ENCODE measurements at places on chromosomes 7 and 10.

DNA sequence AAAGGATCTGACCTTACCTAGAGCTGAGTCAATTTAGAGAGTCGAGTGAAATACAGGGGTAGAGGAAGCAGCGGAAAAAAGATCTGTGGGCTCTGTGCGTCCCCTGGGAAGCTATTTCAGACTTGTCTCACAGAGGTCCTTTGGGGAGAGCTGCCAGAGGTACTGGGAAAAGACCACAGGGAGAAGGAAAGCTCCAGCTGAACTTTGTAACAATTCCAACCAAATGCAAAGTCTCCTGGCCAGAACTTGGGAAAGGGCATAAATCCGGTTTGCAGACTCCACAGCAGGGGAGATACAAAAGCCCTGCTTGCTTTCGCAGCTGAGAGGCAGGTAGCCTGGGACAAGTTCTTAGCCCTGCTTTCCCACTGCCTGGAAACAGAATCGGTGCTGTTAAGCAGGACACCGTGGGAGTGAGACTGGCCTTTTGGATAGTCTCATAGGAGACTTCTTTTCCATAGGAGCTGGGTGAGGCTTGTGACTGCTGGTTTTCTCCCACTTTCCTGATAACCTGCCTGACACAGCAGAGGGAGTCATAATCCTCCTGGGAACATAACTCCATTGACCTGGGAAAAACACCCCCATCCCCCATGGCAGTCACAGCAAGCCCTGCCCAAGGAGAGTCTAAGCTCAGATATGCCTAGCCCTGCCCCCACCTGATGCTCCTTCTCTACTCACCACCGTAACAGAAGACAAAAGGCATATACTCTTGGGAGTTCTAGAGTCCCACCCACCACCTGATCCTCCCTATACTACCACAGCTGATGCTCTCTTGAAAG is 926.2 kb downstream of the KCNMA1 start:
- no peak for DNase-seq

- DNase-seq: no peak
Observed at GRCh38 chr10:361203-362081, 226.2 kb downstream of the ZMYND11 start.

GRCh38 chr10:5094265-5095205 is at the start of gene AKR1C3:
AKR1C3 (plus strand) TSS chr10:5094414; CDS start chr10:5094445, 31 bp downstream.
- DNase-seq: no peak

- no peak for DNase-seq
Observed at GRCh38 chr10:31129271-31129670, 97.6 kb upstream of the ZNF438 start.

GRCh38 chr10:108445746-108446145 is 1281.2 kb upstream of the SORCS1 start:
- no peak for DNase-seq

GRCh38 chr7:121871188-121871587 is 1.8 kb upstream of the PTPRZ1 start:
- no peak for DNase-seq

DNA sequence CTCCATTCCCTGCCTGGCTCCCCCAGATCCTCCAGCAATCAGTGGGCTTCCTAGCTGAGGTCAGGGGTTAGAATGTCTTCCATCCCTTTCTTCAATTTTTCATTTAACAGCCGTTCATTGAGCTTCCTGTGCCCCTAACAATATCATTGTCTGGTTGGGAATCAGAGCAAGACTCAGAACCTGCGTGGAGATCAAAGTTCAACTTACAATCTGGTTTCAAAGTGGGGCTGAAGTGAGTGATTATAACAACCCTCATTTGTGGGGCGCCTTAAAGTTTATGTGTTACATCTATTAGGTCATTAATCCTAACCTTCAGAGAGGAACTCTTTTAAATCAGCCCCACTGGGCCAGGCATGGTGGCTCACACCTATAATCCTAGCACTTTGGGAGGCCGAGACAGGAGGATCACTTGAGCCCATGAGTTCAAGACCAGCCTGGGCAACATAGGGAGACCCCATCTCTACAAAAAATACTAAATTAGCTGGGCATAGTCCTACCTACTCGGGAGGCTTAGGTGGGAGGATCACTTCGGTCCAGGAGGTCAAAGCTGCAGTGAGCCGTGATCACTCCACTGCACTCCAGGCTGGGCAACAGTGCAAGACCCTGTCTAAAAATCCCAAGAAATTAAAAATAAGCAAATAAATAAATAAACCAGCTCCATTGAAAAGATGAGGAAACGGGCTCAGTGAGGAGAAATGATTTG is 45.4 kb upstream of the SLF2 start:
- DNase-seq: no peak

- no peak for DNase-seq
Observed at GRCh38 chr7:138705167-138705566, 4.0 kb upstream of the SVOPL start.

GRCh38 chr7:8147760-8148463 is 114.1 kb downstream of the ICA1 start:
- no peak for DNase-seq

- no peak for DNase-seq
Observed at GRCh38 chr10:110641256-110641655, 2.9 kb upstream of the RBM20 start.

GRCh38 chr7:36408589-36408988 is 18.9 kb downstream of the ANLN start:
- DNase-seq: no peak

DNA sequence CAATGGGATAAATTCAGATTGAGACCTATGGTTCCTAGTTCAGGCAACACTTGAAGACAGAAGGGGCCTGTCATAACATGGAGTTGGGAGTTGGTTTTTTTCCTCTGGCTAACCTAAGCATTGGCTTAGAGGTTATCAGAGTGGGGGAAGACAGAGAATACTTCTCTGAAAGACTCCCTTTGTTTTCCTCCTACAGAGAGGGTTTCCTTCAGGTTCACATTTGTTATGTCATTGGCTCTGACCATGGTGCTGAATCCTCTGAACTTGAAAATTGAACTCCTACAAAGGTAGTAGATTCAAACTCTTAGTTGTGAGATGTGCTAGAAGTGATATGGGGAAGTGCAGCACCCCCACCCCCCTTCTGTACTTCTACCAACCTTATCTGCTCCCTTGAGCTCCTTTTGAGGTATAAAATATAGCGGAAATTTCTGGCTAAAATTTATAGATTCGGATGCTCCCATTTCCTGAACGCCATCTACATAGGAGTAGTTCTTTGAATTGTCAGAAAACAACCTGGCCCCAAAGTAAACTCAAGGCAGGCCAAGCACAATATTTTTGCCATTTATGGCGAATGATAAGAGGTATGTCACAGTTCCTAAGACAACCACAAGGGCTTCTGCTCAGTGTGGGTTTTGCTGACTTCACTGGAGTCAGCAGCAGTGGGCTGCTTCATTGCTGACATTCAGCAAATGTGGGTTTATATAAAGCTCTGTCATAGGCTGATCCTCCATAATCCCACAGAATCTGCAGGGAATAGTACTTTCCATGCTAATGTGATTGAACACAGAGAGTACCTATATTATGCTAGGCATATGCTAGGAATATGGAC is 131.6 kb upstream of the KLF14 start:
- DNase-seq: no peak
